ENCODE measurements at places on chromosomes 6 and 20. TPM values are rescaled to one million over a fixed set of nuclear protein-coding genes. Genes with fewer than 3 reads are reported as not detected.
A peak's percentile ranks its signal among the peaks of the same experiment; 100 is the strongest.

DNA sequence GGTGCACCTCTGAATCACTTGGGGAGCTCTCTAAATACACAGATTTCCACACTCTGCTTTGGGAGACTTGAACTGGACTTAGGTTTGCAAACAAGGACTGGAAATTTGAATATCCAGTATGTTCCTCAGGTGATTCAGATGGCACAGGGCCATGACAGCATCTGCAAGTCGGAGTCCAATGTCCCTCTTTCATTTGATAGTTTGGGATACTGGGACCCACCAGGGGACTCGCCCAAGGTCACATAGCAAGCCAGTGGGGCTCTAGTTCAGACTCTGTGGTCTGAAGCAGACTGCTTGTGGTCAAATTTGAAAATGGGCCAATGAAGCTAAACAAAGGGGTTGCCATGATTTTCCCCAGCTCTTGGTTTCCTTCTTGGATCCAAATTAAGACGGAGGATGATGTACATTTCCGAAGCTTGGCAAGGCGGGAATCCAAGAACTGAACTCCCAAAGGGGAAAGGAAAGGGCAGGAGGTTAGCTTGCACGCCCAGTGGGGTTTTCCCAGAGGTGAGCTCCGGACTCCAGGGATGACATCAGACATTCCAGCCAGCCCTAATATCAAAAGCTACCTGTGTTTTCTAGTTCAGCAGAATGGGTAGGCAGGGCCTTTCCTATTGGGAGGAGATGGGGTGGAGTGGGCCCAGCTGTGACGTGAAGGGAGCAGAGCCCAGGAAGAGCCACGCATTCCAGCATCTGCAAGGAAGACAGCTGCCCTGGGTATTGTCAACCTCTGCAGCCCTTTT is 3.4 kb upstream of the SYS1 start:
- no peaks in the 10 kb centered on the region for H3K27me3 ChIP-seq
- peaks cover 4% of the 10 kb centered on the region for H3K36me3 ChIP-seq
- DNase-seq: no peak
- H3K4me1 ChIP-seq: peaks cover 55% of the 10 kb centered on the region

DNA sequence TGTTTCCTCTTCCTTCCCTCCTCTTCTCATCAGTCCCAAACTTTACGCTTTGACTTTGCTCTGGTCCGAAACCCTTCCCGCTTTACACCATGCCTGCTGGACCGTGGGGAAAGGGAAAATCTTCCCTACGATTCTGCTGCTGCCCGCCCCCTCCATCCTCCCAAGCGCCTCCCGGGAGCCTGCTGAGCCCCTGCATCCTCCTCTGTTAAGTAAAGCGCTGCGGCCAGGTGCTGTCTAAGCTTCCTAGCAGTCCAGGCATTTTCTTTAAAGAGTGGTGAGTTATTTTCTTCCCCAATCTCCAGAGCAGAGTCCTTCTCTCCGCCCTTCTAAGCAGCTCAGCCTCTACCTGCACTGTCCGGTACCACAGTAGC is 376.3 kb downstream of the RNGTT start:
- H3K4me3 ChIP-seq: no peak overlapping the region
- DNase-seq: no peak

GRCh38 chr6:27547157-27548075 is 74.5 kb upstream of the ZNF184 start:
- peak; percentile 52 for DNase-seq
- peaks cover 9% of the 10 kb centered on the region for H3K36me3 ChIP-seq
- peak overlapping the region; percentile 40 for H3K4me3 ChIP-seq
- peaks cover 96% of the 10 kb centered on the region for H3K27me3 ChIP-seq
- H3K4me1 ChIP-seq: peaks cover 21% of the 10 kb centered on the region

- H3K4me3 ChIP-seq: no peak overlapping the region
- no peaks in the 10 kb centered on the region for H3K27me3 ChIP-seq
- H3K4me1 ChIP-seq: no peaks in the 10 kb centered on the region
- H3K36me3 ChIP-seq: no peaks in the 10 kb centered on the region
- peak; percentile 47 for DNase-seq
- H3K27ac ChIP-seq: no peak overlapping the region
Observed at GRCh38 chr6:136317021-136317694, 27.5 kb upstream of the BCLAF1 start.

The ZC2HC1B gene
- total RNA-seq: not detected

The CST5 gene
- not detected for total RNA-seq

DNA sequence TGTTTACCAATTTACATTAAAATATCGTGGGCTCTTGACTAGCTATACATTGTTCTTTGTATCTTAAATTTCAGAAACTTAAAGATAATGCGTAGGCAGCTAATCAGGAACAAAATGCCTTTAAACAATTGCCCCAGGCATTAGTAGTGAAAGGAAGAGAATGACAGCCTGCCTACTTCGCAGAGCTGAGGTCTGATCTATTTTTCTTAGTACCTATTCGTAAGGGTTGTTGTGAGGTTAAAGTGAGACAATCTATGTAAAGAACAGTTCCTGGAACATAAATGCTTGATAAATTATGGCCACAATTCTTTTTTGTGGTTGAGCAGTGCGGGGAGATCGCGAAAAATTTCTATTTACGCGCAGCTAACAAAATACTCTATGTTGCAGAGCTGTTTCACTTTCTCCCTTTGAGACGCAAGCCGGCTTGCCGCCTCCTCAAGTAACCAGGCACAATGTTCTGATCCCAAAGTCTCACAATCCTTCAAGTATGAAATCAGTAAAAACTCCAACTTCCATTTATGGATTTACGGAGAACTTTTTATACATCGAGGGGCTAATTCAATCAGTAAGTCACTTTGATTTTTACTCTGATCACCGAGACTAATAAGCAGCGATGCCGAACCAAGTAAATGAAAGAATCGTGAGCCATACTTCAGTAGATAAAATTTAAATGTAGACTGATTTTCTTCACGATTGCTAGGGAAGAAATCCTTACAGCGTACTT is 878 bp upstream of the PNRC1 start:
- H3K4me3 ChIP-seq: peak overlapping the region; percentile 89
- peak; percentile 55 for DNase-seq
- H3K4me1 ChIP-seq: peaks cover 18% of the 10 kb centered on the region

The OR2B6 gene
- not detected for total RNA-seq

GRCh38 chr6:40755749-40756452 is 168.7 kb upstream of the LRFN2 start:
- H3K4me3 ChIP-seq: no peak overlapping the region
- H3K27ac ChIP-seq: no peak overlapping the region
- no peak for DNase-seq
- peaks cover 39% of the 10 kb centered on the region for H3K27me3 ChIP-seq
- no peaks in the 10 kb centered on the region for H3K36me3 ChIP-seq

DNA sequence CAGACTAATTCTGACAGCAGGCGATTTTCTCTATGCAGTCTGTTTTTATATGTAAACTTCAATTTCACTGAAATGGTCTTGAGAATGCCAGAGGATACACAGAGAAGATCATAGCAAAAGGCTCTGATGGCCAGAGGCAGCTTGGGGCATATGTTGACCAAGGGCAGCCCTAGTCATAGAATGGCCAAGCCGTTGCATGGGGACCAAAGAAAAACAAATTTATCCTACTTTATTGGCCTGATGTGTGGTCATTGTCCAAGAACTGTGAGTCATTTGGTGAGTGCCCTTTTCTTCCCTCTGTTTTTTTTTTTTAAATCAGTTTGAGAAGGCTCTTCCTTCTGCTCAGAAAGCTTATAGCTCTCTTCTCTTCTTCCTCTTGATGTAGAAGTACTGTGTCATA is 5.8 kb downstream of the HDGFL1 start:
- no peaks in the 10 kb centered on the region for H3K27me3 ChIP-seq
- H3K4me3 ChIP-seq: no peak overlapping the region
- no peaks in the 10 kb centered on the region for H3K4me1 ChIP-seq
- no peaks in the 10 kb centered on the region for H3K36me3 ChIP-seq

GRCh38 chr20:15395457-15395856 is 1058.0 kb upstream of the FLRT3 start:
- H3K4me3 ChIP-seq: no peak overlapping the region
- no peaks in the 10 kb centered on the region for H3K36me3 ChIP-seq
- H3K27ac ChIP-seq: no peak overlapping the region
- H3K27me3 ChIP-seq: no peaks in the 10 kb centered on the region
- no peaks in the 10 kb centered on the region for H3K4me1 ChIP-seq

- peaks cover 10% of the 10 kb centered on the region for H3K27me3 ChIP-seq
- no peak for DNase-seq
- no peak overlapping the region for H3K27ac ChIP-seq
- no peak overlapping the region for H3K4me3 ChIP-seq
Observed at GRCh38 chr6:6479785-6480184, 108.7 kb upstream of the LY86 start.

The LY6G6D gene
- not detected for total RNA-seq

The STMND1 gene
- total RNA-seq: not detected

- peaks cover 4% of the 10 kb centered on the region for H3K27me3 ChIP-seq
- H3K27ac ChIP-seq: no peak overlapping the region
- DNase-seq: no peak
- no peaks in the 10 kb centered on the region for H3K4me1 ChIP-seq
- H3K4me3 ChIP-seq: no peak overlapping the region
Observed at GRCh38 chr6:12892151-12892550, 175.6 kb downstream of the PHACTR1 start.

The MACROD2 gene
- total RNA-seq: 0.14 TPM

DNA sequence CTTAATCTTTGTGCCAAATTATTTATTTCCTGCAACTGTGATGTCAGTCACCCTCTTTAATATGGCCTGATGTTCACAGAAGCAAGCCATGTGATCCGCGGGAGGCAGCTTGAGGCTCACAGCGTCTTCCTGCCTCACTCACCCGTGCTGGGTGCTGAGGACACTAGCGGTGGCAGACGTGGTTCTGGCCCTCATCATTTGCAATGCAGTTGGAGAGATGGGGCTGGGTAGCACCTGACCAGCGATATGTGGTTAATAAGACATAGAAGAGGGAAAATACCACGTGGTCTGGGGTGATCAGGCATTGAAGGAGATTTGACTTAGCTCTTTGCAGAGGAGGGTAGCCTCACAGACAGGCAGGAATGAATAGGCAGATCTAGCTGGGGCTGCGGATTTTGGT is 264.7 kb downstream of the TMEM242 start:
- peaks cover 60% of the 10 kb centered on the region for H3K4me1 ChIP-seq
- H3K36me3 ChIP-seq: peaks cover 30% of the 10 kb centered on the region
- H3K4me3 ChIP-seq: no peak overlapping the region
- peak; percentile 29 for DNase-seq
- peak overlapping the region; percentile 20 for H3K27ac ChIP-seq

The CGA gene
- total RNA-seq: not detected

The CASS4 gene
- 3.4 TPM for total RNA-seq

The FAM217A gene
- total RNA-seq: not detected

The THBS2 gene
- total RNA-seq: not detected

DNA sequence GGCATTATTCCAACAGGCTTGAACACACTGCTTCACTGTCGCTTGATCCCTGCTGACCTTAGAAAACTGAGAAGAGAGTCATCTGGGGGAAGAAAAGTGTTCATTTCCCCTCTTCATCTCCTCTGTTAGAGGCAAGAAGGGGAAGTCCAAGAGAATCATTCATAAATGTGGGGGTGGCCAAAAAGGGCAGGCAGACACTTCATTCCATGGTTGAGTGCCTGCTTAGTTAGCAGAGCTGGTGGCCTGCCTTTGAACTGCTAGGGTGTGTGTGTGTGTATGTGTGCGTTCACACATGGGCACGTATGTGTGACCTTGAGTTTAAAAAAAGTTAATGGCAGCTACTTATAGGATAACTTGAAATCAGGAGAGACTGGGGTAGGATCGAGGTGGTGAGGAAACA is 39.4 kb upstream of the RFPL4B start:
- peaks cover 25% of the 10 kb centered on the region for H3K27me3 ChIP-seq
- DNase-seq: no peak
- no peak overlapping the region for H3K27ac ChIP-seq
- H3K4me1 ChIP-seq: peaks cover 4% of the 10 kb centered on the region

DNA sequence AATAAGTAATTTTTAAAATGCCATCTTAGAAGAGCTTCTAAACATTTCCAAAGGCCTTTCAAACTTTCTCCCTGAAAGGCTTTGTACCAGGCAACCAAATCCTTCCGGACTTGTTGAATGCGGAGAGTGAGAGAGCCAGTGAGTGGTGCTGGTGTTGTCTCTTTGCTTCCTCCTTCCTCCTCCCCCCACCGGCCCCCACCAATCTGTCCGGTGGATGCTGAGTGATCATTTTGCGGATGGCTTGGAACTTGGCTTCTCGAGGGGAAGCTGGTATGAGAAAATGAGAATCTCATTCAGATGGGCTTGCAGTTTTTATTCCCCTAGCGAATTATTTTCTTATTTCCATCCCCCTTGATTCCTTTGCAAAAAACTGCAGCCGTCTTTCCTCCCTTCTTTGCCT is 97.3 kb downstream of the ANKRD60 start:
- no peak overlapping the region for H3K4me3 ChIP-seq
- H3K36me3 ChIP-seq: no peaks in the 10 kb centered on the region
- no peak overlapping the region for H3K27ac ChIP-seq
- no peak for DNase-seq
- peaks cover 88% of the 10 kb centered on the region for H3K27me3 ChIP-seq

- no peak overlapping the region for H3K4me3 ChIP-seq
- no peaks in the 10 kb centered on the region for H3K27me3 ChIP-seq
- H3K27ac ChIP-seq: peak overlapping the region; percentile 56
- peaks cover 5% of the 10 kb centered on the region for H3K36me3 ChIP-seq
Observed at GRCh38 chr6:16511040-16511660, 250.1 kb downstream of the ATXN1 start.

- H3K27ac ChIP-seq: peak overlapping the region; percentile 43
- DNase-seq: peak; percentile 49
- H3K36me3 ChIP-seq: peaks cover 3% of the 10 kb centered on the region
- peaks cover 9% of the 10 kb centered on the region for H3K27me3 ChIP-seq
Observed at GRCh38 chr6:34912715-34913464, 23.8 kb downstream of the ANKS1A start.

GRCh38 chr6:56096946-56097621 is 150.3 kb downstream of the COL21A1 start:
- H3K27ac ChIP-seq: no peak overlapping the region
- no peaks in the 10 kb centered on the region for H3K4me1 ChIP-seq
- no peaks in the 10 kb centered on the region for H3K36me3 ChIP-seq
- H3K27me3 ChIP-seq: no peaks in the 10 kb centered on the region
- DNase-seq: no peak

The SMIM28 gene
- total RNA-seq: not detected

The EEF1E1 gene
- total RNA-seq: 92.0 TPM

The TMEM151B gene
- total RNA-seq: not detected

GRCh38 chr6:148445620-148446019 is 103.0 kb downstream of the SASH1 start:
- H3K4me3 ChIP-seq: no peak overlapping the region
- peaks cover 5% of the 10 kb centered on the region for H3K4me1 ChIP-seq
- H3K27me3 ChIP-seq: peaks cover 50% of the 10 kb centered on the region
- no peak overlapping the region for H3K27ac ChIP-seq
- no peak for DNase-seq

GRCh38 chr6:18538315-18538714 is 151.2 kb downstream of the RNF144B start:
- no peak overlapping the region for H3K27ac ChIP-seq
- no peaks in the 10 kb centered on the region for H3K36me3 ChIP-seq
- no peak for DNase-seq
- no peaks in the 10 kb centered on the region for H3K4me1 ChIP-seq

DNA sequence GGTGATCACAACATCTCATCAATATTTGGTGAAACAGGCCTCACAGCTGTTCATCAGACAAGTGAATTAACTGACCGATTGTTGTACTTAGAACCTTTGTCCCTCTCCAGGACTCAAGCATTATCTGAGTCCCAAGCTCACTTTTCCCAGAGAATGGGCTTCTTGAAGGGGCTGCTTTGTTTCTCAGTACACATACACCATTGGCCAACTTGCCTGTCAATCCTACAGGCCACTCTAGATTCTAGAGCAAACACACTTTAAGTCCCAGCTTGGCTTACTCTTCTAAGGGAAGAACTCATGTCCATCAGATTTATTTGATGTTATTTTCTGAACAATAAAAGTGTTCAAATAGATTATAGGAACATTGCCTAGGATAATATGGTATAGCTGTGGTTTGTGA is 249.5 kb downstream of the BCKDHB start:
- DNase-seq: no peak
- no peaks in the 10 kb centered on the region for H3K27me3 ChIP-seq
- no peaks in the 10 kb centered on the region for H3K4me1 ChIP-seq
- H3K36me3 ChIP-seq: peaks cover 15% of the 10 kb centered on the region

All from activated naive CD8-positive, alpha-beta T cell treated with anti-CD3 and anti-CD28 coated beads for 36 hours (primary cell).